ENCODE measurements at places on chromosomes 13 and 19.
A peak's percentile ranks its signal among the peaks of the same experiment; 100 is the strongest.

GRCh38 chr13:49908637-49909036 lies 27.5 kb downstream of the SPRYD7 start:
- no peak for DNase-seq

DNA sequence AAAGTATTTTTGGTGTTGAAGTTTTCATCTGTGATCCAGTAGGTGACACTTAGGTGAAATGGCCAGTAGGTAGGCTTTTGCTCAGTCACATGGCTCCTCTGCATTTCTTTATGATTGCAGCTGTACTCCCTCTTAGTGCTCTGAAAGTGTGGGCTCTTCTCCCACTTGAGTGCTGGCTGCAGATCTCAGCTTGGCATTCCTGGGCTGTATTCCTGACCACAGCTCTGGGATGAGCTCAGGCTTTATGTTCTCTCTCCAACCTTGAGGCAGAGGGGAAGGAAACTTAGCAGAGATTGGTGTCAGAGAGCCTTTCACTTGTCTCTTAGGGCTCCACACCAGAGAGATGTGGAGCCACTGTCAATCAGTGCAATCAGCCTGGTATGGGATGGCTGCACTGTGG lies 254.3 kb downstream of the NDFIP2 start:
- no peak for DNase-seq

DNA sequence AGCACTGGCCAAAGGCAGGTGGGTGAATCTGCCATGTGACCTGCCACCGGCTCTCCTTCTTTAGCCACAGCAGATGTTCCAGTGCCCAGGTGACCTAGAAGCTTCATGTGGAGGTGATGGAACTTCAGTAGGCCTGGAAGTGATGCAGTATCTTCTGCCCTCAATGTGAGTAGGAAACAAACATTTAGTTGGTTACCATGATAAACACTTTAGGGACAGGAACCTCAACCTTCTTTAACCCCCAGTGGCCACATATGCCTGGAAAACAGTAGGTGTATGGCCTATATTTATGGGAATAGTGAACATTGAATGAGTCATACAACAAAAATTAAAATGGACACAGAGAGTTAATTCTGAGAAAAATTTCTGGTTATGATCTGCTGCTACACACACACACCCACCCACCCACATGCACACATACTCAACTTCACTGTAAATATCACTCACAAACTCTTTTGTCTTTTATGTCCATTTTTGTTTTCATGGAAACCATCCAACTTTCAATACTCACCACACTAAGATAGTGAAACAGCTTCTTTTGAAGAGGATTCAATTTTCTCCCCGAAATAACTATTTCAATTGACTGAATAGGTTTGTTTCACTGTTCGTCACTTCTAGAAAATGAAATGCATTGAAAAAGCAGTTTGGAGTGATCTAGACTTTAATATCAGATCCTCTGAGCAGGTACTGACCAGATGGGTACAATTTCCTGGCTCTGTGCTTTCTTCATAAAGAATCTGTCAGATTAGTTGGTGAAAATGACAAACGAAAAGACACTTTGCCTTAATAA lies 97.3 kb downstream of the STARD13 start:
- no peak for DNase-seq

GRCh38 chr19:1455002-1455335 lies 5.0 kb downstream of the APC2 start:
- no peak for DNase-seq

GRCh38 chr19:41597600-41598041 lies 21.7 kb downstream of the CEACAM21 start:
- peak; percentile 78 for DNase-seq

GRCh38 chr19:18287836-18288772 lies 6.7 kb upstream of the JUND start:
- DNase-seq = no peak

DNA sequence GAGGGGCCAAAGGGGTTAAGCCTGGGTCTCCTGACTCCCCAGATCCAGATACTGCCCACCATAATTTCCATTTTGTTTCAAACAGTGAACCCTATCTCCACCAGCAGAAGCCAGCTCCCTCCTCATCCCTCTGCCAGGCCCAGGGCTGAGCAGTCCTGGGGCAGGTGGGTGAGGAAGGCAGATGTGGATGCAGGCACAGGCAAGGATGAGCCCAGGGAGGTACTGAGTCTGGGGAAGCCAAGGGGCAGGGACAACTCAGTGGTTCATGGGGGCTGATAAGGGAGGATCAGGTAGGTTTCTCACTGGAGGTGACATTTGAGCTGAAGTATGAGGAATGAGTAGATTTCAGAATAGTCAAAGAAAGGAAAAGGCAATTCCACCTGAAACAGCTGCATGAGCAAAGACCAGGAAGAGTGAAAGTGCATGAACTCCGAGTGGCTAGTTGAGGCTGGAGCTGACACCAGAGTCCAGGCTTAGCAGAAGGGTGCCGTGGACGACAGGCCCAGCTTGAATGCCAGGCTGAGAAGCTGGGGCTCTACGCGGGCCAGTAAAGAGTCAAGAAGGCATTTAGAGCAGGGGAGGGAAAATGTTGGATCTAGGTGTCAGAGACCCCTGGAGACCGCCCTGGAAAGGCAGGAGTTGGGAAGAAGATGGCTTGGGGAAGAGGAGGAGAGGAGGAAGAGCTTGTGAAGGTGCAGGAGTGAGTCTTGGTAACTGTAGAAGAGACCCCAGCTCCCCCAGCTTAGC lies 10.3 kb downstream of the CIC start:
- no peak for DNase-seq

GRCh38 chr13:106492588-106493475 lies 42.6 kb downstream of the EFNB2 start:
- DNase-seq = no peak

DNA sequence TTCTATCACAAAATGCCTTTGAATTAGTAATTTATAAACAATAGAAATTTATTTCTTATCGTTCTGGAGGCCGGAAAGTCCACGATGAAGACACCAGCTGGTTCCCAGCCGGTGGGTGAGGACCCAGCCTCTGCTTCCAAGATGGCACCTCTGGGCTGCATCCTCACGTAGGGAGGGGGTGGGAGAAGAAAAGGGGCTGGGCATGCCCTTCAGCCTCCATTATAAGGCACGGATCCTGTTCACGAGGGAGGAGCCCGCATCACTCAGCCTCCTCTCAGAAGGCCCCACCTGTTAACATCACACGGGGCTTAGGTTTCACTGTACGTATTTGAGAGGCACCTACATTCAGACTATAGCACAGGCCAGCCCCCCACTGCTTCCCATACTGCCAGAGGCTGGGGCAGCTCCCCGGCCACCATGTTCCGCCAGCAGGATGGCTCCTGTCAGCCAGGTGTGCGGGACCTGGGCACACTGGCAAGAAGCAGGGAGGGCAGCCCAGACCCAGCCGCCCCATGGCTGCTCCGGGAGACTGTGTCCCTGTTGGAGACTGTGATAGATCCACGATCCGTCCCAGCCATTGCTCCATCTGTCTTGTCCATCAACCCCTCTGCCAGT lies 131.6 kb downstream of the SOX1 start:
- DNase-seq = no peak
